ENCODE measurements at places on chromosomes 12 and 14.
A peak's percentile ranks its signal among the peaks of the same experiment; 100 is the strongest.

GRCh38 chr12:18810537-18811253 is 72.8 kb downstream of the CAPZA3 start:
- DNase-seq, result no peak

GRCh38 chr14:100875126-100875525 is 28.4 kb downstream of the RTL1 start:
- DNase-seq, result no peak

GRCh38 chr14:103593577-103593976 is 30.8 kb downstream of the COA8 start:
- no peak for DNase-seq

GRCh38 chr12:60337839-60338549 is 742.2 kb downstream of the SLC16A7 start:
- no peak for DNase-seq

DNA sequence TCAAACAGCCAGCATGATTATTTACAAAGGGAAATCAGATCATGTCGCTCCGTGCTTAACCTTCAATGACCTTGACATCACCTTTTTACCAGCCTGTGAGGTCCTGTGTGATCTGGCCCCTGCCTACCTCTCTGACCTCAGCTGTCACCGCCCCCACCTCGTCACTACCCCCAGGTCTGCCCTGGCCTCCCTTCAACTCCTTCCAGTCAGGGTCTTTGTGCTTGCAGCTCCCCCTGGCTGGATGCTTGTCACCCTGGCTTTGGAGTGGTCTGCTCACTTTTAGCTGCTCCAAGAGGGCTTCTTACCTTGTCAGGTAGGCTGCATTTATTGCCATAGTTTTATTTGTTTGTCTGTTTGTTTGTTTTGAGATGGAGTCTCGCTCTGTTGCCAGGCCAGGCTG is 8.2 kb upstream of the MAX start:
- DNase-seq, result no peak

DNA sequence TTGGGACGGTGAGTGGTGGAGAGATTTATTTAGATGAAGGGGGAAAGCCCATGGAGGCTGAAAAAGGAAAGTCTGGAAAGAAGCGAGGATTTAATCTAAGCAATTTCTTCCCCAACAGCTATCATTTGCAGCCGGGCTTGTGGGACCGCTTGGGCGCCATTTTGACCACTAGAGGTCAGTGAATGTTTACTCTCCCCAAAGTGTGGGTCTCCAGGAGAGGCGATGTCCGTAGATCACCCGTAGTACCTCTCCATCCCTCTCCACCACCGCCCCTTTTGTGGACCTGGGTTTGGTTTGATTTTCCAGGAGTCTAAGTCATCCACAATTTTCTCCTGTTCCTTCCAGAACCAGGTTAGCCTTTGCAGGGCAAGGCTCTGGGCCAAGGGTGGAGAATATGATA is 91.2 kb upstream of the PARP11 start:
- peak; percentile 61 for DNase-seq

DNA sequence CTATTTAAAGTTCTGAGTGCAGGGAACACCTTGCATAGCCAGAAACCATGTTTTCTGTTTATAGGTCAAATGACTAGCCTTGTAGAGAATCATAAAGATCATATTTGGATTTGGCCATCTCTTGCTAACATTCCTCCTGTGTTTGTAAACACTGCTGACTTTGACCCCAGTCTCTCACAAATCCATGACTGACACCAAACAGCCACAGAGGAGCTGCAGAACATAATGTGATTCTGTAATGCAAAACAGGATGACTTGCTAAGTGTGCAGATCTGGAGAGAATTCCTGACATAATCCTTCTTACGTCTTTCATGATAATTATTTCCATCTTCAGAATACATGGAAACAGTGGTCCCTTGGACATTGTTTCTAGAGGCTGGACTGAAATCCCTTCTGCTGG is 211.8 kb downstream of the BMP4 start:
- DNase-seq, result no peak

- peak; percentile 59 for DNase-seq
Observed at GRCh38 chr14:99672506-99673304, 11.4 kb upstream of the CYP46A1 start.

GRCh38 chr14:83764656-83765599 is 1765.0 kb upstream of the FLRT2 start:
- DNase-seq, result no peak

GRCh38 chr12:51907083-51907855 is at the start of gene ACVRL1:
ACVRL1 (plus strand) TSS chr12:51907504; CDS start chr12:51912475, 4,971 bp downstream.
- no peak for DNase-seq

- DNase-seq, result peak; percentile 66
Observed at GRCh38 chr12:65962036-65962430, 137.8 kb downstream of the HMGA2 start.

DNA sequence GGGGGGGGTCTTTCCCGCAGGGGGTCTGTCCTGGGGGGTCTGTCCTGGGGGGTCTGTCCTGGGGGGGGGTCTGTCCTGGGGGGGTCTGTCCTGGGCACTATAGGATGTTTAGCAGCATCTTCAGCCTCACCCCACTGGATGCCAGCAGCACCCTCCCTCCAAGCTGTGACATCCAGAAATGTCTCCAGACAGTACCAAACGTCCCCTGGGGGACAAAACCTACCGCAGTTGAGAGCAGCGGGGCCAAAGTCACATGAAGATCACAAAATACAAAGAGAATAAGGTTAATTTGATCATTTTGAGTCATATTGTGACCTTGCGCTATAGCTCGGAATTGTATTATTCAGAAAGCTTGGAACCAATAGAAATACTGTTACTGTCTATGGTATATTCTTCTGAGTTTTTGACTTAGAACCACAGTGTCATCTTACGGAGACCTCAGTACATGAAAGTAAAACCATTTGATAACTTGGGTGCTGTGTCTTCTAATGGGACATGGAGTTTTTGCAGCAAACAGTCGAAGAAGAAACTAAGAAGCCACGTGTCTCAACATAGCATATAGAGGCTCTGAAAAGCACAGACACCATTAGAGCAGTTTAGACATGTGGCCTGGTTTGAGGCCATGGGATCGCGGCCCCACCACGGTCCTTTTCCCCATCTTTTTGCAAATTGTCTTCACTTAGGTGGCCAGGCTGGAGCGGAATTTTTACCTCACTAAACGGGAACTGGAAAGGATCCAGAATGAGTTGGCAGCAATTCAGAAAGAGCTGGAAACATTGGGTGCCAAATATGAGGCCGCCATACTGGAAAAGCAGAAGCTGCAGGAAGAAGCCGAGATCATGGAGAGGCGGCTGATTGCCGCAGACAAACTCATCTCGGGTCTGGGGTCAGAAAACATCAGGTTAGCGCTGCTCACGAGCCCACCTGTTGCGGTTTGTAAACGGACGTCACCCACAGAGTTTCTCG is 59.9 kb downstream of the CCDC92 start:
- DNase-seq, result peak; percentile 41

DNA sequence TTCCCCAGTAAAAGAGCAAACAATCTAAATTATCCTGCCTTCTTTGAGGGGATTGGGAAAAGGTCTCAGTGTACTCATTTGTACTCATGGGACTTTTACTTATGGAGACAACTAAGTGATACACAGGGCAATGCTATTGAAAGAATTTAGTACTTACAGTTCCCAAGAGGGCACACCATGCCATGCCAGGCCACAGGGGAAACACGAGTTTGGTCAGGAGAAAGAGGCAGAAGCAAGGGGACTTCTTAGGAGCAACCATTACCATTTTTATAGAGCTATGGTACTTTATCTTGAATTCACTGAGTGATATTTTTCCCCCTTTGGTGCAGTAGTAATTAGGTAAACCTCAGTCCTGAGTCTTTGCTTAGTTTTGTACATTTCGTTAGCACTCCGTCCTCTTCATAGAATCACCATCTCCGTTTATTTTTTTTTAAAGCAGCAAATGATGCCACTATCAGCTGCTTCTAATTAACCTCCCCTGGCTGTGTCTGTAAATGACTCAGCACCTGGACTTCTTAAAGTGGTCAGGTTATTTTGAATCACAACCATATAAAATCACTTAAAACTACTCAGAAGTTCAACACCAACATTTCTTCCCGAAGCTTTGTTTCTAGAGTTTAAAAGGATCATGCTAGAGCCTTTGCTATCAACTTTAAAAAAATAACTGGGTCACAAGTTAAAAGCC is 5.9 kb upstream of the WASHC3 start:
- no peak for DNase-seq

DNA sequence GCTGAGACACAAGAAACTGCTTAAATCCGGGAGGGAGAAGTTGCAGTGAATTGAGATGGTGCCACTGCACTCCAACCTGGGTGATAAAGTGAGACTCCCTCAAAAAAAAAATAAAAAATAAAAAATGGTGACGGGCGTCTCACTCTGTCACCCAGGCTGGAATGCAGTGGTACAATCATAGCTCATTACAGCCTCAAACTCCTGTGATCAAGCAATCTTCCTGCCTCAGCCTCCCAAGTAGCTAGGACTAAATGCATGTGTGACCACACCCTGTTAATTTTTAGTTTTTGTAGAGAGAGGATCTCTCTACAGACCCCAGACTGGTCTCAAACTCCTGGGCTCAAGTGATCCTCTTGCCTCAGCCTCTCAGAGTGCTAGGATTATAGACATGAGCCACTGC is 9.1 kb downstream of the SNX6 start:
- DNase-seq, result no peak

GRCh38 chr14:60183741-60184140 is 18.5 kb upstream of the DHRS7 start:
- DNase-seq, result peak; percentile 33

- DNase-seq, result no peak
Observed at GRCh38 chr12:103386451-103386850, 109.3 kb downstream of the C12orf42 start.

DNA sequence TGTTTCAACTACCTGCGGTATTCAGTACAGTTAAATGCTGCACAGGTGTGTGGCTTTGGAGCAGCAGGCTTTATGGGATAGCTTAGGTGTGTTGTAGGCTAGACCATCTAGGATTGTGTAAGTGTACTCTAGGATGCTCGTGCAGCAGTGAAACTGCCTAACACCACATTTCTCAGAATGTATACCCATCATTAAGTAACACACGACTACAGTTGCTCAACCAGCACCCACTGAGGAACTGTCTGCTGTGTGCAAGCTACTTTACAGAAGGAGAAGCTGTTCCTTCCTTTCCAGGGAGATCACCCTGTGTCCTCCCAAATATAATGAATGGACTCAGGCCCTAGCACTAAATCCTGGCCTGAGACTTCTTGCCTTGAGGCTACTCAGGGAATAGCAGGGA is 94.8 kb downstream of the SLC24A4 start:
- peak; percentile 74 for DNase-seq

DNA sequence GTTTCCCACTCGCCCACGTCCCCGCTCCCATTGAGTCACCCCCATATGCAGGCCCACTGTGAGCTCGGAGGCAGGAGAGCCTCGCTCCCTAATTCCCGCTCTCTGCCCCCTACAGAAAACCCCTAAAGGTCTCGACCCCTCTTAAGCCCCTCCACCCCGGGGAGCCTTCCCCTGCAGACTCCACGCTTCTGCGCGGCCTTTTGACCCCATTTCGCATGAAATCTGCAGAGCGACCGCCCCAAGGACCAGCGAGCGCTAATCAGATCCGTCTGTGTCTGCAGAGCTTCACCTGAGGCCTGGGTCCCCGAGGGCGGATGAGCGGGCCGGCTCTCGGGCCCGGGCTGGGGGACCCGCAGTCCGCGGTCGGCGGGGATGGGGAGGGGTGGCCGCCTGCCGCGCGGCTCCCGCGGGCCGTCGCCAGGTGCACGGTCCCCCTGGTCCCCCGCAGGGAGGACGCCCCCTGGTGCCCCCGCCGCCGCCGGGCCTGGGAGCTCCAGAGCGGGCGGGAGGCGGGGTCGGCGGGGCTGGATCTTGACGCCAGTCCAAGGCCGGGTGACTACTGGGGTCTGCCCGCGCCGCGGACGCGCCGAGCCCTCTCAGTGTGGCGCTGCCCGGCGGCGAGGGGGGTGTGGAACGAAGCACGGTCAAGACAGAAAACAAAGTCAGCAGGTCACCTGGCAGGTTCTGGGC is 10.1 kb downstream of the BMP4 start:
- no peak for DNase-seq

GRCh38 chr12:40032433-40033241 is 73.2 kb downstream of the SLC2A13 start:
- DNase-seq, result no peak

DNA sequence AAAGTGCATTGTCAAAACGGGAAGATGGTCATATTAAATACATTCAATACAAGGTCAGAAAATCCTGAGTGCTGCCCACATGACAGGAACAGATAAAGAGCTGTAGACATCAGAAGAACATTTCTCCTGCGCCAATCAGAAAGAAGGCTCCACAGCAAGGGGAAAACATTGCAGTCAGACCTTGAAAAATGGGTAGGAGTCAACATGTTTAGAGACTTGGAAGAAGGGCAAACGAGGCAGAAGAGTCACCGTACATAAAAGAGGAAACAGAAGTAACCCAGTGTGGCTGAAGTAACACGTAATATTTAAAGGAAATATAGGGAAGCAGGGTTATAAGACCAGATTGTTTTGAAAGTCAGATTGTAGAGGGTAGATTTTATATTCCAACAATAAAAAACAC is 11.9 kb downstream of the SPPL3 start:
- peak; percentile 70 for DNase-seq

- DNase-seq, result no peak
Observed at GRCh38 chr12:91211866-91212265, 29.2 kb upstream of the DCN start.

DNA sequence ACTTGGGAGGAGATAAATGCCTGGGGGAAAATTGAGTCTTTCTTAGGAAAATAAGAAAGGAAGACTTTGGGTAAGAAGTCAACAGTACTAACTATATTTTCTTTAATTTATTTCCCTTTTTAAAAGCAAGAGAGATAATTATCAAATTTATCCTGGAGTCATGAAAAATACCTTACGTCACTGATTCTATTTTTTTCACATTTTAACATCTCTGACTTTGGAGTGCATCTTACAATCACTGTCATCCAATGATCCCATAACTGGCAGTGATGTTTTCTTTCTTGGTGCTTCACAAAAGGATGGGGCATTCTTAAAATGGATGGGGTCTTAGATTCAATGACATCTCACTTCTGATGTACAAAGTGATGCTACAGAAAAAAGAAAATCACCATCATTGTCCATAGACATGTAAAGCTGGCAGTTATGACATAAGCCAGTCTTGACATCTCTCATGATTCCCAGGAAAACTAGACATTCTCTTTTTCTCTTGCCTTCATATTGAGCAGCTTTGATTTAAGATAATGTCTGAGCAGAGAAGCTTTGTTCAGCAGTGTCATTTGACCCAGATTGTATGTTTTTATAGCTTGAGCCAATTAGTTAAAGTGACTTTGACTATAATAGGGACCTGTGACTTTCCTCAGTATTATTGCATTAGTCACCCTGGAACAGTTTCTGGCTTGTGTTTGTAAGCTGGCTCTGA is 236.2 kb downstream of the EGLN3 start:
- DNase-seq, result no peak

GRCh38 chr14:26598081-26598671 is 343 bp upstream of the NOVA1 start:
- peak; percentile 44 for DNase-seq

- DNase-seq, result no peak
Observed at GRCh38 chr12:117356048-117356447, 5.4 kb downstream of the NOS1 start.

GRCh38 chr12:4743046-4743445 is 22.8 kb downstream of the GALNT8 start:
- peak; percentile 3 for DNase-seq

- DNase-seq, result peak; percentile 80
Observed at GRCh38 chr12:101671157-101671791, 26.2 kb upstream of the CHPT1 start.

Data from hematopoietic multipotent progenitor cell treated with erythropoietin and hydrocortisone succinate and interleukin-3 and kit ligand, for 4 days (in vitro differentiated cells).